ENCODE measurements at places on chromosomes 1 and 21.

GRCh38 chr1:156069490-156070455, 8.8 kb downstream of the RAB25 start:
- no peak for DNase-seq

DNA sequence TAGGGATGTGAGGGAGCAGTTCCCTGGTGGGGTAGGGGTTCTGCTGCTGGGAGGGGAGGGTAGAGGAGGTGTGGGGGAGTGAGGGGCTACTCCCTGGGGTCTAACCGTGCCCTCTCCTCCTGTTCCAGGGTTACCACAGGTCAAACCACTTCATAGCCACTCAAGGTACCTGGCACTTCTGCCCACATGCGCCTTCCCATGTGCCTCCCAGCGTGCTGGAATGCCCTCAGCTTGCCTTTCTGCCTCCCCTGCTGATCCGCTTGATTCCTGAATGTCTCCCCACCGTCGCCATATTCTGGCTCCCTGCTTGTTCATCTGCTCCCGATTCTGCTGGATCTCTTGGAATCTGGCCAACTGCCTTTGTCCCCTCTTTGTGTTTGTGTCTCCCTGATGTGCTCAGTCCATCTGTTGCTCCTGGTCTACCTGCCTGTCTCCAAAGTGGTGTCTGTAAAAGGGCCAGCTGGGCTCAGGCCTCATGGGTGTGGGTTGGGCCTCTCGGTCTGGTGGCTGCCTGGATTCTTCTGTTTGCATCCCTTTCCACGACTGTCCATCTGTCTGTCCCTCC, 74.4 kb downstream of the PTPRU start:
- no peak for DNase-seq

DNA sequence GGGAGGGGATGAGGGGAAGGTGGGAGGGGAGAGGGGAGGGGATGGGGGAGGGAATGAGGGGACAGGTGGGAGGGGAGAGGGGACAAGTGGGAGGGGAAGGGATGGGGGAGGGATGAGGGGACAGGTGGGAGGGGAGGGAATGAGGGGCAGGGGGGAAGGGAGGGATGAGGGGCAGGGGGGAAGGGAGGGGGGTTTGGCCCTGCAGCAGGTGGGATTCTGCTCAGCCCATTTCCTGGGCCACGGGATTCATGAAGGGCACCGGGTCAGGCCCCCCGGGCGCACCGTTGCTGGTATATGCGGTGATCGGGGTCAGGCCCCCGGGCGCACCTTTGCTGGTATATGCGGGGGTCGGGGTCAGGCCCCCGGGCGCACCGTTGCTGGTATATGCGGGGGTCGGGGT, 15.1 kb upstream of the SAMD11 start:
- DNase-seq = no peak

- no peak for DNase-seq
Observed at GRCh38 chr21:38819719-38820159, 14.0 kb downstream of the ETS2 start.

Data from activated naive CD8-positive, alpha-beta T cell treated with anti-CD3 and anti-CD28 coated beads, Interleukin-2, amount 50 U/mL, for 24 hours (primary cell).